Activated CD4-positive, alpha-beta T cell treated with anti-CD3 and anti-CD28 coated beads, Interleukin-2, Interleukin-6, amounts not matched to agents 100 ng/mL and 50 ng/mL, durations not matched to agents 16 hours and 8 hours (primary cell): ENCODE measurements at places on chromosomes 4 and X.

DNA sequence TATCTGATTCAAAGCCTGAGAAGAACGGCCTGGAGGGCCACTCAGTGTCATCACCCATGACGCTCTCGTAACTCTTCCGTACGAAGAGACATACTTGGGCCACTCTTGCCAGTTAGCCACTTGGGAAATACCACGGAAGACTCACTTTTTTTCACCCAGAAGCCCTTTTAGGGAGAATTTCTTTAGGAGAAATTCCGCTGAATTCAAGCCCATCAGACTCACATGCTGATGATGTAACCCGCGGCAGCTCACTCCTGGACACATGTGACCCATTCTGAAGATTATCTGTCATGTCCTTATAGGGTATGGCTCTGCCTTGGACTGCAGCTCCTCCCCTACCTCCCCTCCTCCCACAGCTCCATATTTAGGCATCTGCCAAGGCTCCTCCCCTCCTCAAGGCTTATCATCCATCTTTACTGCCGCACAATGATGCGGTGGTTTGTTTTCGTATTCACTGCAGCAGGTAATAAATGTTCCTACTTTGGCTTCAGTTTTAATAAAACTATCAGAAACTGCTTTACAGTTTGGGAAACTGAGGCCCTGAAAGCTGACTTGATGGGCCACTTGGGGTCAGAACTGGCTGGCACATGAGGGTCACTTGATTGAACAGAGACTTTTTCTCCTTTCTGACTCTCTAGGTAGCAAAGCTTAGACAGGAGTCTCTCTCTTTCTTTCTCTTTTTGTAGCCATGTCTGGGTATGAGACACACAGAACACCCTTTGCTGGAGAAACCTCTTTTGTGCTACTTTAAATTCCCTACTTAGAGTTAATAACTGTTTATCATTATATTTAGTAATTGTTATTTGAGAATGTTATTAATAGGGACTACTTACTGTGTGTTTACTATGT is 42.1 kb downstream of the RHOH start:
- DNase-seq = peak; percentile 91

GRCh38 chr4:84527391-84527790 is 28.3 kb upstream of the NKX6-1 start:
- DNase-seq = no peak

DNA sequence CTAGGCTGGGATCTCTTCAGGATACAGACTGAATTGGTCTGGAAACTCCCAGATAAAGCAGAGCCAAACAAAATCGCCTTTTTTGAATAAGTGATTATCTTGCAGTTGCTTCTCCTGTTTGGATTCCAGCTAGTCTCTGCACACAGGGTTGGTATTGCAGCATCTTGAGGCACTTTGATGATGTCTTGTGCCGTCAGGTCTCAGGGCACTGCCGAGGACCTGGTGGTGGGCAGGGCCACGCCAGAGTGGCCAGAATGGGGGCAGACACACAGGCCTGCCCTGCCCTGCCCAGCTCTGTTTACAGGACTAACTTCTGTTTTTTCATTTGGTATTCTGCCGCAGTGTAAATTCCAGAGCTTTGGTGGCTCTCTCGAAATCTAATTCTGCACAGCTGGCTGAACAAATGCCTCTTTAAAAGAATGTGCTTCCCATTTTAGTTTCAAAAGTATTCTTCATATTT is 276.1 kb downstream of the NR3C2 start:
- no peak for DNase-seq

- no peak for DNase-seq
Observed at GRCh38 chr4:185710487-185710995, 101.5 kb downstream of the SORBS2 start.

- no peak for DNase-seq
Observed at GRCh38 chrX:103405009-103405333, 28.6 kb downstream of the BEX3 start.

DNA sequence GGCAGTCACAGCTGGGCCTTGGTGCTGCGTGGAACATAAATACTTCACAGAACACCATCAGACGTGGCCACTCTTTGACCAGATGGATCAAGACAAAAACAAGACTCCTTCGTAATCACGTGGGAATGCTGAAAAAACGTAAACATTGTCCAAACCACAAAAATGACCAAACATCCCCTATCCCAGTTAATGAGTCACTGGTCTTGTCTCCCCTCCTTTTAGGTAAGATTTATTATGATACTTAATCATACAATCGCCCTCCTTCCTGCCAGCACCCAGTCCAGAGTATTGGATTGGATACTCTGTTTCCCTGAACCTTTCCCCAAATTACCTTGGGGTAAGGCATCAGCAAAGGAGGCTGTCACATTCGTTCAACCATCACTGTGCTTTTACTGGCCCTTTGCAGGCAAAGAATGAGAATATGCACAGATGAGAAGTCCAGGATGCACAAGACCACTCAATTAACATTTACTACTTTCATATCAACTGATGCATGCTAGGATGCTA is 601 bp upstream of the TCEANC start:
- DNase-seq = no peak

- no peak for DNase-seq
Observed at GRCh38 chrX:115174548-115174947, 14.7 kb upstream of the RBMXL3 start.

DNA sequence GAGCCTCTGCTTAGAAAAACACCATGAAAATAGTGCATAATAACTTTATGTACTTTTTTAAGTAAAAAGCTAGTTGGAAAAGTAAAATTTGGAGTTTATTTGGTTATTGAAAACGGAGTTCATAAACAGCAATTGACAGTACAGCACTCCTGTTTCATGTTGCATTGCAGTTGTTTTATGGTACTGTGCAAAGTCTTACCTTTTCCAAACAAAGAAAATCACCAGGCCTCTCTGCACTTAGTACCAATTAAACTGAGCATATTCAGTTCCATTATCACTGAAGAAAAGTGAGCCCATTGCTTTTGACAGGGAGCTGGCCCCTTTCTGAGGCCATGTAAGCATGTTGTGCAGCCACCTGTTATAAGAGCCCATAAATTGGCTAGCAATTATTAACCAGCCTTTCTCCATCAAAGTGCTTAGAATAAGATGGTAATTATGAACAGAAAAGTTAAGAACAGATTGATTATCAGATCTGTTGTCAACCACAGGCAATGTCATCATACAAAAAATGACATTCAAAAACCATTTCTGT is 376.6 kb upstream of the EMCN start:
- DNase-seq = no peak
